ENCODE measurements at places on chromosomes 11 and 22. TPM values are rescaled to one million over a fixed set of nuclear protein-coding genes. Genes with fewer than 3 reads are reported as not detected.
A peak's percentile ranks its signal among the peaks of the same experiment; 100 is the strongest.

GRCh38 chr22:42676059-42676607, 26.9 kb upstream of the CYB5R3 start:
- peaks cover 18% of the 10 kb centered on the region for H3K4me1 ChIP-seq
- DNase-seq, result no peak
- H3K36me3 ChIP-seq, result no peaks in the 10 kb centered on the region
- H3K27ac ChIP-seq, result peak overlapping the region; percentile 9

- peak overlapping the region; percentile 10 for H3K4me3 ChIP-seq
- peaks cover 2% of the 10 kb centered on the region for H3K36me3 ChIP-seq
- peak overlapping the region; percentile 92 for H3K27ac ChIP-seq
- peak; percentile 93 for DNase-seq
- no peaks in the 10 kb centered on the region for H3K27me3 ChIP-seq
These were observed 16.1 kb downstream of the BIK start for GRCh38 chr22:43126501-43127165.

GRCh38 chr11:41400819-41401382, 58.6 kb downstream of the LRRC4C start:
- no peak overlapping the region for H3K4me3 ChIP-seq
- H3K27ac ChIP-seq, result no peak overlapping the region
- no peaks in the 10 kb centered on the region for H3K4me1 ChIP-seq
- no peaks in the 10 kb centered on the region for H3K36me3 ChIP-seq

DNA sequence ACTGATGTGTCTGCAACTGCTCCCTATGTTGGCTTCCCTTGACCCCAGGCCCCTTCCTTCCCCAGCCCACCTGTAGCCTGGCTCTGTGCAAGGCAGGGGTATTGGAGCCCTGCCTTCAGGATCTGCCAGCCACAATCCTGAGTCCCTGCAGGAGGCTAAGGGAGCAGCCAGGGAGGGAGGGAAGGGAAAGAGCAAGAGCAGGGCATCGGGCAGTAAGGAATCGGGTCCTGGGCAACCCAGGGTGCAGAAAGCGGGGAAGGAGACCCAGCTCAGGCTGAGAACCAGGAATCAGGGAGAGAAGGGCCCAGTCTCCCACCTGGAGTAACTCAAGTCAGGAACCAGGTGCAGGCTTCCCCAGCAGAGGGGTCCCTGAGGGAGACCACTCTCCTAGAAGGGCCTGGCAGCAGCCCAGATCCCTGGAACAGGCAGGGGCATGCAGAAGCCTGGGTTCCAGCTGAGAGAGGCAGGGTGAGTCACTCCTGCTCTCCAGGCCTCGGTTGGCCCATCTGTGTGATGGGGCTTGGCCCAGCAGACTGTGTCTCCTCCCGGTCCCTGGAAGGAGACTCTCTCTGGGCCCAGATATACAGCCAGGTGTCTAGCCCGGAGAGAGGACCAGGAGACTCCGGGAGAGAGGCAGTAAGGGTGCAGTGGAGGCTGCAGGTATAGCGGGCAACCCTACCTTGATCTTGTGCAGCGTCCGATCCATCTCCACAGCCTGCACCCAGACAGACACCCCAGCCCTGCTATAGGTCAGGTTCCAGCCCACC, 13.4 kb downstream of the STARD10 start:
- H3K27me3 ChIP-seq, result no peaks in the 10 kb centered on the region
- H3K4me3 ChIP-seq, result peak overlapping the region; percentile 96
- no peak overlapping the region for H3K27ac ChIP-seq
- peaks cover 71% of the 10 kb centered on the region for H3K4me1 ChIP-seq

GRCh38 chr11:64764040-64764611, 4.4 kb upstream of the PYGM start:
- no peak for DNase-seq
- no peaks in the 10 kb centered on the region for H3K4me1 ChIP-seq

The KRTAP5-7 gene
- not detected for total RNA-seq

GRCh38 chr11:288478-289397, at the start of gene PGGHG:
Gene PGGHG, plus strand, starts transcription at chr11:289126. Its CDS starts 691 bp downstream, at chr11:289817.
- H3K27ac ChIP-seq, result no peak within 1 kb of the TSS
- peak; percentile 76 for DNase-seq
- no peaks in the 10 kb centered on the region for H3K27me3 ChIP-seq
- H3K36me3 ChIP-seq, result no peaks in the 10 kb centered on the region
- H3K4me3 ChIP-seq, result peak within 1 kb of the TSS; percentile 63
- H3K4me1 ChIP-seq, result no peaks in the 10 kb centered on the region

The LRRC74B gene
- total RNA-seq, result 0.25 TPM

- no peaks in the 10 kb centered on the region for H3K27me3 ChIP-seq
- H3K27ac ChIP-seq, result no peak overlapping the region
- no peak overlapping the region for H3K4me3 ChIP-seq
These were observed 12.3 kb downstream of the DGAT2 start for GRCh38 chr11:75780888-75781287.

DNA sequence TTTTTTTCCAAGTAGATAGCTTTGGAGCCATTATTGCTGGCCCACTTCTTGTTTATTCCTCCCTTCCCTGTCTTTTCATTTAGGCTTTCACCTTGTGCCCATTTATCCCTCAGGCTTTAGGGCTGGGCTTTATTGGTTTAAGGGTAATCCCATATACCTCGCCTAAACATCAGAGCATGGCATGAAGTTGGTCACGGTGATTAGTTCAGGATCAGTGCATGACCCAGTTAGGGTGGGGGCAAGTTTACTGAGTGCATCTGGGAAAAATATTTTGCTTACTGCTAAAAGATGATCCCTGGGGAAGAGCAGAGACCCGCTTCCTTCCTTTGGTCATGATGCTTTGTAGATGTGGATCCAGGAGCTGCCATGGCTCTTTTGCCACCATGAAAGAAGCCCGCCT, 153.3 kb upstream of the NECTIN1 start:
- no peaks in the 10 kb centered on the region for H3K36me3 ChIP-seq
- no peak overlapping the region for H3K4me3 ChIP-seq
- DNase-seq, result no peak
- H3K27me3 ChIP-seq, result peaks cover 70% of the 10 kb centered on the region

DNA sequence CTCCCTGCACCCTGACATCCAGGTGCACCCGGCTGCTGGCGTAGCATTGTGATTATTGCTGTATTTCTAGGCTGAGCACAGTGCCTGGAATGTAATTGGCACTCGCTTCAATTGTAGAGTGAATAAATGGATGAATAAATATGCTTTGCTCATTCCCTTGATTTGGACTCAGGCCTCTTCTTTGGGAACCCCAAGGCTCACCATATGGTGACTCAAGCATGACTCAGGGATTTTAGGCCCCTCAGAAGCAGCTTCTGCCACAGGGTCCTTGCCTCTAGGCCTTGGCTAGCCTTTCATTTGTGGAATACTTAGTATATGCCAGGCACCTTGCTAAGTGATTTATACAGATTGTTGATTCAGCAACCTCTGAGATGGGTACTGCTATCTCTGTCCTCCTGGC, 78.9 kb downstream of the GRIK4 start:
- H3K27ac ChIP-seq, result no peak overlapping the region
- no peaks in the 10 kb centered on the region for H3K4me1 ChIP-seq
- peaks cover 96% of the 10 kb centered on the region for H3K27me3 ChIP-seq
- DNase-seq, result no peak
- no peaks in the 10 kb centered on the region for H3K36me3 ChIP-seq
- H3K4me3 ChIP-seq, result no peak overlapping the region

DNA sequence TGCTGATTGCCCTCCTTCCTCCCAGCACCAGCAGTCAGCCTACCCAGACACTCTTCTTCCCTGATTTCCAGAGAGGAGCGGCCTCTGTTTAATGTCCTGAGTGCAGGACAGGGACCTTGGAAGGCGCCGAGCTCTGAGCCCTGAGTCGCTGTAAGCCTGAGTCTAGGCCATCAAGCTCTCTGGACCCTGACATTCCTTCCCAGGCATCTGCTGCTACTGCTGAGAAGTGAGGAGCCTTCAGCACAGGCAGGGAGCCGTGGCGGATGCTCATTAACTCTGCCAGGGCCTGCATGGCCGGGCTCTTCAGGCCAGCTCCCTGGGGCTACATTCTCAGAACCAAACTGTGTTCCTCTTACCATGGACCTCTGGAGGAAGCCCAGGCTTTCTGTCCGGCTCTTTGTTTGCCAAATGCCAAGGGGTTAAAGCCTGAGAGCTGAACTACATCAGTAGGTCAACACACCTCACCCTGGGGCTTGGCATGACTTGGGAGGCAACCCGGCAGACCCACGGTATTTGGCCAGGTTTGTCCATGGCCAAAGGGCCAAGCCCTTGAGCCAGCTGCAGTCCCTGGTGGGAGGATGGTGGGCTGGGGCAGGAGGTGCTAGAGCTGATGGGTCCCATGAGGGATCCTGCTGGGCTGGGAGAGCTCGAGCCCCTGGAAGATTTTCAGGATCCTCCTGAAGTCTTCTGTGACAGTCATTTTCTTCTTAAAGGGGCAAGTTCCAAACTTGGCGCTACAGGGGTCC, 721.4 kb downstream of the BRD1 start:
- no peaks in the 10 kb centered on the region for H3K36me3 ChIP-seq
- no peaks in the 10 kb centered on the region for H3K4me1 ChIP-seq
- peaks cover 99% of the 10 kb centered on the region for H3K27me3 ChIP-seq

DNA sequence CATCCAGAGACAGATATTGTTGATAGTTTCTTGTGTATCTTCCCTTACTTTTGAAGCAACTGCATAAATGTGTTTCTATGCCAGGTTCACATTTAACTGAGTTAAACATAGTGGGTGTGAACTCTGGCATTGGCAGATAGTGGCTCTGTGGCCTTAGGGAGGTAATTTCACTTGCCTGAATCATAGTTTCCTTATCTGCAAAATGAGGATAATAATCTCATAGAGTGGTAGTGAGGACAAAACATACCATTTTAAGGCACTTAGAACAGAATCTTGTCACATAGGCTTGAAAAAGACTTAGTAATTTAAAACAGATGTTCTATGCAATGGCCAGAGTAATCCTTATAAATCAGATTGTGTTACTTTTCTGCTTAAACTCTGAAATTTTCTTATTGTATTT, 56.4 kb upstream of the SYN3 start:
- H3K4me3 ChIP-seq, result no peak overlapping the region
- no peaks in the 10 kb centered on the region for H3K36me3 ChIP-seq
- H3K4me1 ChIP-seq, result no peaks in the 10 kb centered on the region
- peaks cover 51% of the 10 kb centered on the region for H3K27me3 ChIP-seq
- no peak for DNase-seq
- H3K27ac ChIP-seq, result no peak overlapping the region

- H3K4me3 ChIP-seq, result no peak overlapping the region
- no peak overlapping the region for H3K27ac ChIP-seq
- H3K27me3 ChIP-seq, result no peaks in the 10 kb centered on the region
- no peak for DNase-seq
- no peaks in the 10 kb centered on the region for H3K36me3 ChIP-seq
These were observed 413.0 kb upstream of the LARGE1 start for GRCh38 chr22:34333285-34333684.

DNA sequence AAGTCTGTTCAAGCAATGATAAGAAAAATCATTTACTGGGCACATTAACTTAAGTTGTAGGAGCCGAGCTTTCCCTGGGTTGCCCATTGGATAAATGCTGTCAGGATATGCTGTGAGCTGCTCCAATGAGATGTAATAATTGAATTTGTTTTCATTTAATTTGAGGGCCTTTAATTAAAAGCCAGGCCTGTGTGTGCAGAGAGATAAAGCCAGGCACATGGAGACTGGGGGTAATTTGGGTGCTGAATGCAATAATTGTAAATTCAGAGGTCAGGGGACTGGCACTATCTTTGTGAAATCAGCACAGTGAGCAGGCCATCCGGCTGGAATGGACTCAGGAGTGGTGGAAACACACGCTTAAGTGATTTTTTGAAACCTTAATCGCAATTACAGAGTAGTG, 125.8 kb downstream of the OPCML start:
- H3K4me1 ChIP-seq, result no peaks in the 10 kb centered on the region
- no peak for DNase-seq
- H3K4me3 ChIP-seq, result no peak overlapping the region

The HORMAD2 gene
- total RNA-seq, result not detected

DNA sequence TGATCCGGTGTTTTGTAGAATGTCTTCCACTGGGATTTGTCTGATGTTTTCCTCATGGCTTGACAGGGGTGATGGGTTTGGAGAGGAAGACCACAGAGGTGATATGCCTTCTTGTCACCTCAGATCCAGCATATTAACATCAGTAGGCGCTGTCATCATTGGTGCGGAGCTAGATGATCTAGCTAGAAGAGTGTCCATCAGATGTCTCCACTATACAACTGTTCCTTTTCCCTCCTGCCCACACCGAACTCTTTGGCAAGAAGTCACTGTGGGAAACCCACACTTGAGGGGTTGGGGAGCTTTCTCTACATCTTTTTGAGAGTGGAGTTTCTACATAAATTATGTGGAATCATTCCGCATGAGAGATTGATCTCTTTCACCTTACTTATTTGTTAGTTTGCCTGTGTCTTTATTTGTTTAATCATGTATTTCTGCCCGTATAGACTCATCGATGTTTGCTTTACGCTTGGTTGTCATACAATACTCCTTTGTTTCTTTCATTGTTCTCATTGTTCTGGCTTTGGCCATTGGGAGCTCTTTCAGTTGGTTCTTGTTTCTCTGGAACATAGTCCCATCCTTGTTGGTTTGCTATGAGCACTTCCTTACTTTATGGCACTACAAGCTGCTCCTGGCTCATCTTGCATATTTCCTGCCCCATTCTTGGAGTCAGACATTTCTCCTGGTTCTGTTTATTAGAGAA, 1420.3 kb downstream of the BRD1 start:
- no peaks in the 10 kb centered on the region for H3K36me3 ChIP-seq
- peaks cover 95% of the 10 kb centered on the region for H3K27me3 ChIP-seq
- H3K4me3 ChIP-seq, result no peak overlapping the region
- no peak for DNase-seq
- H3K27ac ChIP-seq, result no peak overlapping the region
- H3K4me1 ChIP-seq, result no peaks in the 10 kb centered on the region

GRCh38 chr11:113271551-113272245, 42.7 kb upstream of the TTC12 start:
- DNase-seq, result no peak
- H3K27ac ChIP-seq, result no peak overlapping the region
- H3K4me1 ChIP-seq, result no peaks in the 10 kb centered on the region
- H3K4me3 ChIP-seq, result no peak overlapping the region
- peaks cover 12% of the 10 kb centered on the region for H3K27me3 ChIP-seq

DNA sequence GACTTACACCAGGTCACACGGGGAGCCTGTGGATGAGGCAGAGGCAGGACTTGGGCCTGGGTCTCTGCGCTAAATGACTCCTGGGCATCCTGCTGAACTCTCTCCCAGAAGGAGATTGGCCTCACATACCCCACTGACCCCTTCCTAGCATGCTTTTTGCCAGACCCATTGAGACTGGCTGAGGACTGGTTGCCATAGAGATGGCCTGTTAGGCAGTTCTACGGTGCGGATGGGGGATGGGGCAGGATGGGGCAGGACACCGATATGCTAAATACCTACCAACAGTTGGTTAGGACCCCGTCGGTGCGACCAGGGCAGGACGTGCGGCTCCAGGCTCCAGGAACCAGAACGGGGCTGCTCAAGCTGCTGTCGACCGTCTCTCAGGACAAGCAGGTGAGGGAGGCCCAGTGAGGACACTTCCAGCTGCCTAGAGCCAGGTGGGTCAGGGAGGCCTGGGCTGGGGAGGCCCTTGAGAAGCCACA, at the start of gene TSGA10IP:
Gene TSGA10IP (plus strand): TSS at position 51 of the 482 bp plus-strand sequence. CDS start 196 bp downstream, at position 247.
- no peak for DNase-seq
- no peaks in the 10 kb centered on the region for H3K36me3 ChIP-seq
- H3K4me3 ChIP-seq, result no peak within 1 kb of the TSS

The C22orf15 gene
- not detected for total RNA-seq

The RIMBP3C gene
- 0.15 TPM for total RNA-seq

The OR4D11 gene
- total RNA-seq, result not detected

- no peaks in the 10 kb centered on the region for H3K36me3 ChIP-seq
- H3K4me3 ChIP-seq, result no peak overlapping the region
- DNase-seq, result no peak
- H3K4me1 ChIP-seq, result peaks cover 5% of the 10 kb centered on the region
- H3K27ac ChIP-seq, result no peak overlapping the region
- no peaks in the 10 kb centered on the region for H3K27me3 ChIP-seq
These were observed 131.0 kb downstream of the SLC1A2 start for GRCh38 chr11:35288309-35288708.

GRCh38 chr11:76212086-76213035, 6.1 kb upstream of the WNT11 start:
- H3K4me1 ChIP-seq, result peaks cover 11% of the 10 kb centered on the region
- H3K4me3 ChIP-seq, result no peak overlapping the region
- H3K36me3 ChIP-seq, result no peaks in the 10 kb centered on the region

Data from PC-9 (cell line).